ENCODE measurements at places on chromosomes 5 and 9. TPM values are rescaled to one million over a fixed set of nuclear protein-coding genes. Genes with fewer than 3 reads are reported as not detected.

GRCh38 chr9:91681461-91682305, 258.1 kb upstream of the NFIL3 start:
- DNase-seq: no peak

The LCN10 gene
- total RNA-seq: not detected

The PCDHA1 gene
- 0.21 TPM for total RNA-seq

The SLC1A3 gene
- 18.1 TPM for total RNA-seq

The RGP1 gene
- 12.1 TPM for total RNA-seq
